ENCODE measurements at places on chromosomes 6 and 20.
A peak's percentile ranks its signal among the peaks of the same experiment; 100 is the strongest.

GRCh38 chr6:159977255-159977903 is 8.5 kb downstream of the IGF2R start:
- no peak for DNase-seq

- no peak for DNase-seq
Measured at GRCh38 chr6:53593001-53593488, 48.1 kb upstream of the GCLC start.

DNA sequence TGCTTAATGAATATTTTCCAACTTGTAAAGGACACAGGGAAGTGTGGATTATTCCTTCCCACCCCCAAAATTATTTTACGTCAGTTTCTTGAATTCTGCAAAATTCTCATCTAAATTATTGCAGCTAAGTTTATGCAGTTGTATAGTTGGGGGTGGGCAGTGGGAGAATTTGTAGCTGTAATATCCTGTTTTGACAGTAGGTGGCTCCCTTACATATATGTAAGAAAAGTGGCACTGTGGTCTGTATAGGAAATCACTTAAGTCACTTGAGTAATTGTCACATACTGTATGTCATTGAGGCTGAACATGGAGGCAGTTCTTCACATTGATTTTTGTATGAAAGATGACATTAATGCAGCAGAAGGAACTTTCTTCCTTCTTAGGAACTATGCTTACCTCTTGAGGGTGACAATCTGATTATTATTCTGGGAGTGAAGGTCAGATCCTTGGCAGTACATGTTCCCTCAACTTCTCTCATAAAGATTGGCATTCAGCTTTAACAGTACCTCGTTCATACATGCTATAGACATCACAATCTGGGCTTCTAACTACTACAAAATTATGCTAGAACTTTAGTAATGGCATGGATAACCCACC is 14.6 kb upstream of the CFAP206 start:
- peak; percentile 58 for DNase-seq

DNA sequence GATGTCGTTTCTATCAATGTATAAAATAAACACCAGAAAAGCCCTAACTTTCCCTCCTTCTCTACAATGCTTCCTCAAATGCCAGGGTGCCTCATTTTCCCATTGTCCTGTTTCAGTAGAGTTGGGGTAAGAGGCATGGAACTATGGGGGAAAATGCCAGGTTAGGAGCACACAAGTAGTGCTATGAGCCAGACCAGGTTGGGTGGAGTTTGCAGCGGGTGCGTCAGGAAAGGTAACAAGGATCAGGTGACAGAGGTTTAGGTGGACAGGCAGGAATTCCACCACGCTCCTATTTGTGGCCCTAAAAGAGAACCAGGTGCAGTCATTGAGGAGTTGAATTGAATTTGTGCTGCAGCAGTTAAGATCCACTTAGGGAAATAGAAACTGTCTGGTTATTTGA is 36.5 kb downstream of the SYTL3 start:
- DNase-seq = no peak

- no peak for DNase-seq
Measured at GRCh38 chr6:152682141-152682540, 15.6 kb upstream of the MYCT1 start.

GRCh38 chr20:63782051-63782471 is 42.5 kb downstream of the SLC2A4RG start:
- DNase-seq = no peak

- DNase-seq = no peak
Measured at GRCh38 chr20:7765221-7765620, 175.0 kb downstream of the HAO1 start.

DNA sequence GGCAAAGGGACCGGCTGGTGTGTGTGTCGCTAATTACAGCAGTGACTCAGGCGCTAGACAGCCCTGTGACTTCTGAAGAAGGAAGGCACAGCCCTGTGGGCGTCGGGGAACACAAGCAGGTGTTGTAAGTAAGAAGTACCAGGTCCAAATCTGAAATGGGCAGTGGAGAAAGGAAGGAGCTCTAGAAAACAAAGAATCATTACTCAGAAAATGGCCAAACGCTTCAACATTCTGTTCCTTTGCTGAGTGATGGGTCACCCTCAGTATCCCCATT is 106.8 kb downstream of the PXDC1 start:
- DNase-seq = no peak

DNA sequence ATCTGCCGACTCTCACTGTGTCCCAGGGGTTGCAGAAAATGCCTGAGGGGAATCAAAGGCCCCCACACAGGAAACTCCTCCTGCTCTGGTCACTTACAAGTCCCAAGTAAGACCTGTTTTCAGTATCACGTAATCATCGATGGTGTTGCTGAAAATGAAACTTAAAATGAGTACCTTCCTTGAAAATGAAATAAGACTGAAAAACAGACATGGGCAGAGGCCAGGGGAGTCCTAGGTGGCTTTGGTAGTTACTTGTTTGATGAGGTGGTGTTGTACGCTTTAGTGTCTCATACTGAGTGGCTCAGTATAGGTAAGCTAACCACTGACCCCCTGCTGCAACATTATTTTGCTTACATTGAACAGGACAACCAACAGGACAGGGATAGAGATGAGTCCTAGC is 43.0 kb upstream of the SYNCRIP start:
- no peak for DNase-seq

GRCh38 chr20:59495894-59496510 is 108.3 kb upstream of the PHACTR3 start:
- DNase-seq = peak; percentile 25

- DNase-seq = no peak
Measured at GRCh38 chr6:1606780-1607515, 2.8 kb upstream of the FOXC1 start.

GRCh38 chr6:26285143-26286134 is 79.6 kb upstream of the BTN3A2 start:
- DNase-seq = peak; percentile 94

GRCh38 chr6:159678574-159678973 is 14.5 kb downstream of the SOD2 start:
- no peak for DNase-seq

GRCh38 chr20:23293689-23294088 is 56.9 kb upstream of the NXT1 start:
- no peak for DNase-seq

DNA sequence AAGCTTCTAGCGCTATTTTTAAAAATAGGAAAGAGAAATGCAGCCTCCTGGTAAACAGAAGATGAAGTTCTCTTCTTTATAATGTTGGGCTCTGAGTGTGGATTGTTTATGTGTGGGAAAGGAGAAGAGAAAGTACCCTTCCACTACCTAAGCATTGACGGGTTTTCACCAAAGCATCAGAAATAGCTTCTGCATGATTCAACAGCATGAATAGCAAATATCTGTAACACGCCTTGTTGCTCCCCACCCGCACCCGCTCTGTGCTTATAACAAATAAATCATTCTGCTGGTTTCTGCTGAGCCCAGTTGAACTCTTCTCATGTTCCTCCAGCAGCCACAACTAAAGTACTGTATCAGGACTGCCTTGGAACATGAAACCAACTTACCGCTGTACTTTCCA is 20.7 kb downstream of the TXLNB start:
- no peak for DNase-seq

DNA sequence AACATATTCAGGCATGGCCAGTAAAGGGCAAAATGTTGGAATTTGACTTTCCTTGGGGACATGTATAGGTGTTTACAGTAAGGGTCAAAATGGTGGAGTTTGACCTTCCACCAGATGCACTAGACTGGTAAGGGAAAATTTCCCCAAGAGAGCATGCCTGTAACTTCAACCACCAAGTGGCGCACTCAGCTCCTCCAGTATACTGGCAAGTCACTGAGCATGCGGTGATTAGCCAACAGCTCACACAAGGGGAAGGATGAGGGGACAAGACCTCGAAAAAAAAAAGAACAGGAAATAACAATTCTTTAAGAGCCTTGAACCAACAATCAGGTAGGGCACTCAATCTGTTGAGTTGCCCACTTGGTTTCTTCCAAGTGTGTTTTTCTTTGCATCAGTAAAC is 140.9 kb downstream of the EYS start:
- no peak for DNase-seq

DNA sequence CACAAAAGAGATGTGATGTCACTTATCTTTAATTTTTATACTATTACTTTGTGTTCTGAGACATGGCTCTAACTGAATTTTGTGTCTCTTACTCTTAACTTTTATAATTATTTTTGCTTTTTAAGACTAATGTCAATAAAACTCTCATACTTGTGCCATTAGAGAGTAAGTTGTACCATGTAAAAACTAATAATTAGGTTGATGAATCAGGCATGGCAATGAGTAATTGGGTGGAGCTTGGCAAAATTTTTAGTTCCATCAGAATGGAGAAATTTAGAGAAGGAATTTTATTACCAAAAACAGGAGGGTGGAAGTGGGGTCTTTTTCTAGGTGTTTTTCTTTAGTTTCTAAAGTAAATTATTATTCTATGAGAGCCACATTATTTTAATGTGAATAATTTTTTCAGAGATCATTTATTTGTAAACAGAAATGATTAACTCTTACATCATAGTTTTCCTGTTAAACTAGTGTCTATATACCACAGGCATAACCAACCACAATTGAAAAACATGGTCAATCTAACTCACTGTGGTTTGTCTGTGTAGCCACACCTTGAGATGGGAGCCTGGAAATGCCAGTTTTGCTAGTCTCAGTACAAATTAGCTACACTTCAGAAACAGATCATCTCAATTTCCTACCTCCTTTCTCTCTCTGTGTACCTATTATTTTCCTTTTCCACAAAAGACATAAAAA is 51.8 kb downstream of the ELOVL4 start:
- DNase-seq = no peak

- DNase-seq = no peak
Measured at GRCh38 chr6:107719160-107719559, 105.0 kb downstream of the SCML4 start.

DNA sequence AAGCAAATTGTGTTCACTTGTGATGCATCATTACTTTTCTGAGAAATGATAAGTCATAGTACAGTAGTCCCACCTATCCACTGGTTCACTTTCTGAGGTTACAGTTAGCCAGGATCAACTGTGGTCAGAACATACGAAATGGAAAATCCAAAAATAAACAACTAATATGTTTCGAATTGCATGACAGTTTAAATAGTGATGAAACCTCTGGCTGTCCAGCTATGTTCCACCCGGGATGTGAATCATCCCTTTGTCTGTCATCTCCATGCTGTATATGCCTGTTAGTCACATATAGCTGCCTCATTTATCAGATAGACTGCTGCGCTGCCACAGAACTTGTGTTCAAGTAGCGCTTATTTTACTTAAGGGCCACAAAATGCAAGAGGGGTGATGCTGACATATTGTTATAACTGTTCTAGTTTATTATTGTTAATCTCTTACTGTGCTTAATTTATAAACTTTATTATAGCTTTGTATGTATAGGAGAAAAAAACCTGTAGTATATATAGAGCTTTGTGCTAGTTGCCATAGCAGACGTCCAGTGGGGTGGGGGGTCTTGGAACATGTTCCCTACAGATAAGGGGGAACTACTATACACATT is 29.2 kb downstream of the AFDN start:
- no peak for DNase-seq

- DNase-seq = no peak
Measured at GRCh38 chr6:149440735-149441671, 40.9 kb downstream of the SUMO4 start.

DNA sequence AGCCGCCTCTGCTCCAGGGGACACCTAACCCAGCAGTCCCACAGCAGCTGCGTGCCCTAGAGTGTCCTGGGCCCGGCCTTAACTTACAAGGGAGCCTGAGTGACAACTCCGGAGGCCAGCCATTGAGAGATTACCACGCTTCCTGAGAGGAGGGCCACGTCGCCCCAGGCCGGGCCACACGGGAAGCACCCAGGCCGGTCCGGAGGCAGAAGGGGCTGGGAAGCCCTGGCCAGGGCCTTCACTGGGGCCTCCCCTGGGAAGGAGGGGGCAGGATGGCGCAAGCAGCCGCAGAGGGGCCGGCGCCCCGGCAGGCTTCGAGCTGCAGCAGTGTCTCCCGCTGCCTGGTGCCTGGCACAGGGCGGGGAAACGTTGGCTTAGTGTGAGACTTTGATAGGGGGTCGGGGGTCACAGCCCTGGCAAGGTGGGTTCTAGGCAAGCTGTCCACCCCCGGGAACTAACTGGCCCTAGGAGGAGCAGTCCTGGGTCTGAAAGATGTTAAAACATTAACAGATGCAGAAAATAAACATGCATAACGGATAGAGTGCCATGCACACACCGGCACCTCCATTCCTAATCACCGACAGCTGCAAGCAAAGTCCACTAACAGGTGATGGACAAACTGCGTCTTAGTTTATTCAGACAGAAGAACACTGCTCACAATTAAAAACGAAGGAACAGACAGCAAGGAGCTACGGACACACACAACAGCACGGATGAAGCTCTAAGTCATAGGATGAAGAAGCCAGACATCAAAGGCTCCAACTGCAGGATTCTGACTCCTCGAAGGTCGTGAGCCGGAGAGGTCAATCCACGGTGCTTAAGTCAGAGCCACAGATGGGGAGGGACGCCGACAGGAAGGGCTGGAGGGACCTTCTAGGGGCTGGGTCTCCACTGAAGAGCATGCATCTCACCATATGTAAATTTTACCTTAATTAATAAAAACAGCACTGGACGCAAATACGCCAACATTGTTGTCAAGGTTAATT is 17.4 kb downstream of the CHRNA4 start:
- no peak for DNase-seq

DNA sequence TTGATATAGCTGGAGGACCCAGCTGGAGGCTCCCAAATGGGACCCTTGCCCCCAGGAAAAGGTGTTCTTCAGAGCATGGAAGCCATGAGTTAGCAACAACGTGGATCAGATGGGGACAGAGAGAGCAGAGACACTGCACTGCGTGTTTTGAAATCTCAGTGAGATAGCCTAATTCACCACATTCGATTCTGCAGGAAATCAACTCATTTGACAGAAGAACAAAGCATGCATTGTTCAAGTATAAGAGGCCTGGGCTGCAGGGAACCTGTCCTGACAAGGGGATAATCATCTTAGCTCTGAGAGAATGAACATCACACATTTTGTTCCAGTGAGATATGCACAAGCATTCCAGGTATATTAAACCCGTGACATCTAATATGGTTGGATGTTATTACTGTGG is 450.2 kb downstream of the CDH26 start:
- no peak for DNase-seq

DNA sequence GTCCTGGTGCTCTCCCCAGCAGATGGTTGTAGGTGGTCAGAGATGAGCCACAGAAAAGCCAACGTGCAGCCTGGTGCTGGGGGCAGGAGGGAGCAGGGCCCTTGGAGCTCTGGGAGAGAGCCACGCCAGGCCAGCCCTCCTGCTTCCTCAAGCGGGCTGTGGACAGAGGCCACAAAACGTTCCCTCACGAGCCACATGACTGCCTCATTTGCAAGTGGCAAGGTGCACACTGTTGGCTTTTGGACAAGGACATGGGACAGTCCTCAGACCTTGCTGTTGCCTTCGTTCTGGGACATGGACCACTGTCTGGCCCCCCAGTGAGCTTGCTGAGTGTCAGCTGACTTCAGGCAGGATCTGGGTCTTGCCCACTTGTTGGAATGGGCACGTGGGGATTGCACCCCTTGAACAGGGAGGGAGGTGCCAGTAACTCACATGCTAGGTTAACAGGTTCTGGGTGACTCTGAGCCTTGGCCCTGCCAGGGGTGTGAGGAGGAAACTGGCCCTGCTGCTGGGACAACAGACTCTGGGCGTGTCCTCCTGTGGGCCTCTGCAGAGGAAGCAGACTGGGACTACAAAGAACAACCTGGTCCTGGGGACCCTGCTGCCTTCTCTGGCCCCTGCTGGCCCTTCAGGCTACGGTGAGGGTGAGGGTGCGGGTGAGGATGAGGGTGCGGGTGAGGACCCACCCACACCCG is 2.6 kb downstream of the SLCO4A1 start:
- DNase-seq = no peak
